ENCODE measurements at places on chromosomes 1 and 21.

GRCh38 chr1:30174499-30174898 lies 548.9 kb downstream of the MATN1 start:
- no peak for DNase-seq

DNA sequence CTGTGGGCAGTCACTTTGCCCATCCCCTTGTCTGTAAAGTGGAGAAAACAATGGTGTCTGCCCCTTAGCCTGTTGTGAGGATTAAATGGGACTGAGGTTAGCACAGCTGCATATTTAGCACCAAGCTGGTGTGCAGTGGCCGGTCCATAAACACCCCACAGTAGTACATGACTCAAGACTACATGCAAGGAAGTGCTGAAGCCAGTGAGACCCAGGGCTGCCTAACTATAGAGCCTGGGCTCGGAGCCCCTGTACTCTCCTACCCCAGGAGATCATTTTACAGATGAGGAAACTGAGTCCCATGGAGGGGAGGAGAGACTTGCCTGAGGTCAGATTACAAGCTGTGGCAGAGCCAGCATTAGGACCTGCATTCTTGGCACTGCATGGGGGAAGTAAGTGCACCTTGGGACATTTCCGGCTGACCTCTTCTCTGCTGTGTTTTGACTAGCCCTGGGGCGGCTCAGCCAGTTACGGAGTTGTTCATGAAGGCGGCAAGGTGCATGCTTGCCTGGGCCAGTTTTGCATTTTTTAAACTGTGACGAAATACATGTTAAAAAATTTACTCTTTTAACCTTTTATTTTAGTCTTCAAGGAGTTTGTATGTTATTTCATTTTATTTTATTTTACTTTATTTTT lies 3.2 kb downstream of the SERINC2 start:
- no peak for DNase-seq

DNA sequence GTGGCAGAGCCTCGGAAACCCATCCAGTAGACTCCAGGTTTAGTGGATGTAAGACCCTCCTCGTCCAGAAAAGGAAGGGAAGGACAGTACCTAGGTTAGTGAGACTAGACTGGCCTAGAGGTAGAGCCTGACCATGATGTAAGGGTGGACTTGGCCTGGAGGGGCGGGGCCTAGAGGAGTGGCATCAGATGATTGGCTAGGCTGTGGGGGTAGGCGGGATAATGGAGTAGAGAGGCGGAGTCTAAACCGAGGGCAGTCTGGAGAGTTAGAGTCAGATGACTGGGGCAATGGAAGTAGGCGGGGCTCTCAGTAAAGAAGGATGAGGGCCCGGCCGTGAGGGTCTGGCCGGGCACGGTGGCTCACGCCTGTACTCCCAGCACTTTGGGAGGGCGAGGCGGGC lies 70.1 kb downstream of the EPHB2 start:
- DNase-seq: no peak

- DNase-seq: no peak
Observed at GRCh38 chr1:50971748-50972305, 1.8 kb downstream of the CDKN2C start.

DNA sequence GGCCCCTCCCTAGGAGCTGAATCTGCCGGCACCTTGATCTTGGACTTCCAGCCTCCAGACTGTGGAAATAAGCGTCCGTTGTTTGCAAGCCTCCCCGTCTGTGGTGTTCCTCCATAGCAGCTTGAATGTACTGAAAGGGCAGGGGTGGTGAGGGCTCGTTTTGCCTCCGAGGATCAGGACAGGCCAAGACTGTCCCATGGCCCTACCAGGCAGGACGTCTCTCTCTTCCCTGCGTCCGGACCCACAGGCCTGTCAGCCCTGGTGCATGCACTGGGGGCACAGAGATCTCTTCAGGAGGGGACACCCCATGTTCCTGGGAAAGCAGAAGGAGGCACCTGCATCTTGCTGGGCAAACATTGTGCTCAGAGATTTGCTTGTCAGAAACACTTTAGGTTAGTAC lies 156.3 kb upstream of the C1orf174 start:
- no peak for DNase-seq

- DNase-seq: no peak
Observed at GRCh38 chr1:184888505-184888904, 85.8 kb downstream of the NIBAN1 start.

- DNase-seq: no peak
Observed at GRCh38 chr1:12158357-12159092, 8.3 kb upstream of the TNFRSF1B start.

- no peak for DNase-seq
Observed at GRCh38 chr1:156551869-156552268, 20.5 kb downstream of the IQGAP3 start.

DNA sequence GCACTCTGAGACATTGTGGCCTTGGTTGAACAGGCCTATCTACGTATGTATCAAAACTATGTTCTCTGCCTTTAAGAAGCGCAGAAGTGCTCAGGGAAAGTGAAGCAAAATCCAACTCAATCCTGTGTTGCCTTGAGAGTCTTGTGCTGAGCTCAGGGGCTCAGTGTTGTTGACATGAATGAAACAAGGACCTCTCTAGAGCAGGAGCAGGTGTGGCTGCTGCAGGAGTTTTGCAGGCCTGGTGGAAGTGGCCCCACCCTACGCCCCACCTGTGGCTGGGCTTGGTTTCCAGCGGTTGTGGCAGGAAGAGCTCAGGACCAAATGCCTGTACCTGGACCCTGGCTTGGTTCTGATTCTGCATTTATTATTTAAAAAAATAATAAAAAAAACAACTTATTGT lies 20.9 kb downstream of the CA6 start:
- DNase-seq: no peak

DNA sequence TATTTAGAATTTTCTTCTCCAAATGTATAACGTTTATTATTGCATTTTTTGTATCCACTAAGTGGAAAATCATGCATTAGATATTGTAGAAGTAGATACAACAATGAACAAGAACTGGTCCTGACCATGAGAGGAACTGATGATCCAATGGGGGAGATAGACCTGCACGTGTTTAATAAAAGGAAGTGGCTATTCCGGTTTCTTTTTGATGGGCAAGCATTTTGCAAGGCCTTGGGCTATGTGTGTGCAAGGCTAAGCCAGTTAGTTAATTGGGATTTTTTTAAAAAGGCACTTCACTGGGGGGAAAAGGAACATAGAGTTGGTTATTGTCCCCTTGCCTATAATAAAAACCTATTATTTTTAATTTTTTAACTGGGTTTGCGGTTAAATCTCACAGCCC lies 961 bp upstream of the VCAM1 start:
- no peak for DNase-seq

GRCh38 chr1:234893725-234894630 lies 234.7 kb downstream of the TOMM20 start:
- DNase-seq: no peak

- DNase-seq: no peak
Observed at GRCh38 chr1:113147073-113147625, 74.2 kb downstream of the LRIG2 start.

- DNase-seq: no peak
Observed at GRCh38 chr1:48540587-48540986, 68.6 kb upstream of the SPATA6 start.

DNA sequence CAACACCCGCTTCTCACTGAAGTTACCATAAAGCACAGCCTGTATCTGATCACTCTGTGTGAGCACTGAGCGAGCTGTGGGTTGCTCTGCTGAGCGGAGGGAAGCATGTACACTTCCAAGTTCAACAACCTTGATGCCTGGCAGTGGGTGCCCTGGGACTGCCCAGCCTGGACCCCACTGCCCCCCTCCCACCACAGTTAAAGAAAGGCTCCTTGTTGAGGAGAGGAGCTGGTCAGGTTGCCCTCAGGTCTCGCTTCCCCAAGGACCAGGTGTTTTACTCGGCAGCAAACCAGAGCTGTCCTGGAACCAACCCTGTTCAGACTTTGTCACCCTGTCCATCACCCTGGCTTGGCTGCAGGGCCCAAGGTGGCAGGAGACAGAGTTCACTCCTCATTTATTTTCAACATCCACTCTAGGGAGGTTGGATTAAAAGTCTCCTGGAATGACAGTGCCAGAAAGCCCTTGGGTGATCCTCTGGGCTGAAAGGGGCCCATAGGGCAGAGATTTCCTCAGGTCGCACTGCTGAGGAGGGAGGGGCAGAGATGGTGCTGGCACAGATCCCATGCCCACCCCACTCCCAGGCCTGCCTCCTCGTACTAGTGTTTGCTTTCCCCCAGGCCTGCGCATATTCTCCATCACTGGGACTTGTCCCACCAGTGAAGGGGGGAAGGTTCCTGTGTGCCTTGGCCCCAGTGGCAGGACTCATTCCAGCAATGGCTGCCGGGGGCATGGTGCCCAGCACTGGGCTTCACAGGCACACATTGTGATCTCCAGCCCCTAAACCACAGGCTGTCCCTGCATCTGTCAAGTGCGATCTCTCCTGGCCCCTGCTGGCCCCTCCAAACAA lies 101.7 kb downstream of the TRABD2B start:
- DNase-seq: no peak

DNA sequence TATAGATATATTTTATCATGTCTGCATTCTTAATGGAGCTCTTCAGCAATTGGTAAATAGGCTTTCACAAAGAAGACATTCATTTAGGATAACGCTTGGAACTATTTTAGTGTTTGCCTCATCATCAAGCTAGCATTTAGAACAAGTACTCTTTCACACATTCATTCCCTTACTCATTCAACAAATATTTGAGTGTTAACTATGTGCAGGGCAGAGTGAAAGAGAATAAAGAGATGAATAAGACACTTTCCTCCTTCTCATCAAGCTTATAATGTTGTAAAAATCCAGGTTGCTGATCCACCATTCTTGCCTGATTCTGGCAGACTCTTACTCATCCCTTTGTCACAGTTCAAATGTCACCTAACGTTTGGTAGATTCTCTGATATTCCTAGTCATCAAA lies 386.3 kb upstream of the BEND5 start:
- DNase-seq: no peak

- no peak for DNase-seq
Observed at GRCh38 chr1:66540434-66541032, 6.6 kb downstream of the SGIP1 start.

GRCh38 chr1:239930686-239931262 lies 160.9 kb upstream of the FMN2 start:
- no peak for DNase-seq

DNA sequence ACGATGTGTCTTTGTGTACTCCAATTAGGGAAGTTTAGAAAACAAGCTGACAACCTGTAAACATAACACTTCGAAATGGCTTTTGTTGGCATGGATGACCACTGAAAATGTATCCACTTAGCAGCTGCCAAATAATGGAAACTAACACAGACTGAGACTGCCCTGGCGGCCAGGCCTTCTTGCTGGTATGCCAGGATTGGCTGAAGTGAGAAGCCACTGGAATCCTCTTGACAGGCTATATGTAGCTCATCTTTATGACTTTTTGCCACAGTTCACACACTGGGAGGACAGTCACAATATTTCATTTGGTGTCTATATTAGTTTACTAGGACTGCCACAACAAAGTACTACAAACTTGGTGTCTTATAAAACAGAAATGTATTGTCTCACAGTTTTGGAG lies 12.9 kb upstream of the CTBS start:
- DNase-seq: no peak

DNA sequence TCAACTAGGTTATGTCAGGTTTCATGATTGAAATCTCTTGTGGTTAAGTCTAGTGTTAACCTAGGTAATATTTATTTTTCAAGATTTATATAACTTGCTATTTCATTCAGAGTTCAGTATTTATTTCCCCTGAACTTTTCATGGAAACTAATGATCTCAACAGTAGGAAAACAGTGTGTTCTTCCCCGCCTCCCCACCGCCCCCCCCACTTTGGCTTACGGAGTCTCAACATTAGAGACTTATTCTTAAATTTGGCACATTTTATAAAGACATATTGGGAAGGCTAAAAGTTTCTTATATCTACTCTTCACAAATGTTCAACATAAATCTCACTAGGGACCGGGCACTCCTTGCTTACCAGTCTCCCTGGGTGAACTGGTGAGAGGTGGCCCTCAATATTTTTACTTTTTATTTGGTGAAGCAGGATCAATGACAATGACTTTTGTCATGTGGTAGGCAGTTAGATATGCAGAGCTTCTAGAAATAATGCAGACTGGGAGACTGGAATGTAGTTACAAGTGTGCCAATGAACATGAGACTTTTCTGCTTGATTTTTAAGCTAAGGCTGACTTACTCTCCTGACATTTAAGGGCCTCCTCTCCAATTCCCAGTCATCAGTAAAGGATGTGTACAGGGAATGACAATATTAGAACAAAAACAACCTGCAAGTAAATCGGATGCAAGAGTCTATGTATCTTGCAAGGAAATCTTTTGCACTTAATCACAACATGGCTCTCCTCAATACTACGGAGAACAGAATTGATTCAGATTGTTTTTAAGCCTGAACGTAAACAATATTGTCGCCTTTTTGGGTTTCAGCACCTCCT lies 1.7 kb upstream of the MAN1A2 start:
- no peak for DNase-seq

DNA sequence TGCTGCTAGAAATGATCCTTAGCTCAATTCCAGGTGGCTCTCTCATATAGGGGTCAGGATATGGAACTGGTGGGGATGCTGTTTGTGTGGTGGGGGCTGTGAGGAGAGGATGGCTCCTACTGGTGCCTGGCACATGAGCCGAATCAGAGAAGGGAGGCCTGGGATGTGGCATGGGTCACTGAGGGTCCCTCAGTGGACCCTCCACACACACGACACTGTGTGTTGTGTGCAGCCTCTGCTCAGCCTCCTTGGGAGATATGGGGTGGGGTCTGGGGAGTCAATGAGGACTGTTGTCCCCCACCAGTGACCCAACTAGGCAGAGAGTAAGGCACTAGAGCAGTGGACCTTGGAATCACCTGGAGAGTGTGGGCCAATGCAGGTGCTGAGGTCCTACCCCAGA lies 3.2 kb upstream of the LRRN2 start:
- DNase-seq: no peak

DNA sequence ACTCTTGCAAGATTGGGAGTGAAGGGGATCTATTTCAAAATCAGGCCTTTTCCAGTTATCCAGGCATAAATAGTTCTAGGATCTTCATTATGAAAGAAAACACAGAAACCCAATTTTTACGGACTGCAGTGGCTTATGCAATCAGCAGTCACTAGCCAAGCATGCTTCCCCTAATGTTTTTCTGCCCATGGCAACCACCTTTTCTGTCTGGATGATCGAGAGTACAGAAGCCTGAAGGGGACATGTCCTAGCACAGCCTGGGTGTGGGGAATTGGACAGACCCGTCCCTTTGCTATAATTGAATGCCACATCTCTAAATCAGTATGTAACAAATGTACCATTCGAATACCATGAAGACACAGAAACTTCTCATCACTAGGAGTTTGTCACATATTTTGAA lies 29.8 kb upstream of the NCAM2 start:
- DNase-seq: no peak

GRCh38 chr1:25815208-25816111 lies 4.3 kb upstream of the MTFR1L start:
- no peak for DNase-seq

Measured in Peyer's patch (tissue), 4 donors.